ENCODE measurements at places on chromosomes 6 and 20.

GRCh38 chr6:138222901-138223546 is 4.7 kb upstream of the PBOV1 start:
- DNase-seq: no peak

DNA sequence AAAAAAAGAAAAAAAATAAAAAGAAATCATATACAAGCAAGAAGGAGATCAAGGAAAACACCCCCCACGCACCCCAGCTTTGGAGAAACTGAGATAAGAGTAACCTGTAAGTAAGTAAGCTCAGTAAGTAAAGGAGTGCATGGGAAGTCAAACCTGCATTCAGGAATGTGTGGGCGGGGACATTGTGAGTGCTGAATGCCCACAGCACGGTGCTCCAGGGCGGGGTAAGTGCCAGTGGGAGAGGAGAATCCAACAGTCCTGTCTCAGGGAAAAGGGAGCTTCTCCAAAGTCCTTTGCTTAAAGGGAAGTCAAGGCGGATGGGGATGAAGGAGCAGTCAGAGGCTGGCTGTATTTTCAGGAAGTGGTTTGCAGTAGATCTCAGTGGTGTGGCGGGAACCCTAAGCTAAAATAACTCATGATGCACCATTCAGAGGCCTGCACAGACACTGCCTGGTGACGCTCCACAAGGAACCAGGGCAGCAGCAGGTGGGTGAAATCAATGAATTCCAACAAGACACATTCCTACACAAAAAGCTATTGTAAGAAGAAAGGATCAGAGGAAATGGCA is 368.0 kb downstream of the QKI start:
- DNase-seq: no peak

DNA sequence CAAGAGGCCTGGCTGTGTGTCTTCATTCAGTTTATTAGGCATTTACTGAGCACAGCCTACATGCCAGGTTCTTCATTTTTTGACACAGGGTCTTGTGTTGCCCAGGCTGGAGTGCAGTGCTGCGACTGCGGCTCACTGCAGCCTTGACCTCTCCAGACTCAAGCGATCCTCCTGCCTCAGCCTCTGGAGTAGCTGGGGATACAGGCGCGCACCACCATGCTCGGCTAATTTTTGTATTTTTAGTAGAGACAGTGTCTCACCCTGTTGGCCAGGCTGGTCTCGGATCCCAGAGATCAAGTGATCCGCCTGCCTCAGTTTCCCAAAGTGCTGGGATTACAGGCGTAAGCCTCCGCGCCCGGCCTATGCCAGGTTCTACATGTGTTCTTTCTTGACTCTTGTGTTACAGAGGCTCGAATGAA is 601 bp upstream of the ATRN start:
- DNase-seq: no peak

DNA sequence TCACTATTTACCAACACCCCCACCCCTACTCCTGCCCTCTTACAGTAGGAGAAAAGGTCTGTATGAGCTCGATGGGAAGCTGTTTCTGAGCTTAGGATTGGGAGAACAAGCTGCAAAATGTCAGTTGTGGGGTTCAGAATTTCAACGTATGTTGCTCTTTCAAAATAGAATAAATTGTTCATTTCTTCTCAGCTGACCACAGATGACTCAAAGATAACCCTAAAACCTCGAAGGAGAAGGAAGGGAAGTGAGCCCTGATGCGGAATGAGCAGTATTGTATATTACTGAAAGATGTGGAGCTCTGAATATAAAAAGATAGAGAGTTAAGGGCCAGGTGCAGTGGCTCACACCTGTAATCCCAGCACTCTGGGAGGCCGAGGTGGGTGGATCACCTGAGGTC is 35.9 kb upstream of the MYLIP start:
- DNase-seq: no peak

GRCh38 chr6:93819189-93819588 is 399.8 kb upstream of the EPHA7 start:
- no peak for DNase-seq

- DNase-seq: no peak
These were observed 373.5 kb downstream of the TBC1D32 start for GRCh38 chr6:120960761-120961160.

- no peak for DNase-seq
These were observed 45.4 kb upstream of the RPL7L1 start for GRCh38 chr6:42834056-42834455.

DNA sequence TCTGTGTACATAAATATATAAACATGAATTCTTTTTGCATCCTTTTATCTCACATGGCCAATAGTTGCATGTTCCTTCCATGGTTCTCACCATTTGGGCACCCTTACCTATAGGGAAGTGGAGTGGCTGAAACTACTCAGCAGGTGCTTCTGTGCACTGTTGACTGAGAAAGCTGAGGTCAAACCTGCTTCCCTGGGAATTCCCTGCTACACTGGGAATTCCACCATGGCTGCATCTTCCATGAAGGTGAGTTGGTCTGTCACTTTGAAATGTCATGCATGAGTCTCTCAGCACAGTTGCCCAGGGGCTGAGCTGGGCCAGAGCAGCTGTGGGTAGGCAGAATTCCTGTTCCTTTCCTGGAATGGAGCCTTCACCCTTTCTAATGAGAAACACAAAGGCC is 193.8 kb upstream of the PRSS16 start:
- DNase-seq: no peak

GRCh38 chr6:130794738-130795137 is 32.5 kb upstream of the SMLR1 start:
- no peak for DNase-seq

- DNase-seq: no peak
These were observed 112.9 kb downstream of the FOXO3 start for GRCh38 chr6:108673602-108674001.

DNA sequence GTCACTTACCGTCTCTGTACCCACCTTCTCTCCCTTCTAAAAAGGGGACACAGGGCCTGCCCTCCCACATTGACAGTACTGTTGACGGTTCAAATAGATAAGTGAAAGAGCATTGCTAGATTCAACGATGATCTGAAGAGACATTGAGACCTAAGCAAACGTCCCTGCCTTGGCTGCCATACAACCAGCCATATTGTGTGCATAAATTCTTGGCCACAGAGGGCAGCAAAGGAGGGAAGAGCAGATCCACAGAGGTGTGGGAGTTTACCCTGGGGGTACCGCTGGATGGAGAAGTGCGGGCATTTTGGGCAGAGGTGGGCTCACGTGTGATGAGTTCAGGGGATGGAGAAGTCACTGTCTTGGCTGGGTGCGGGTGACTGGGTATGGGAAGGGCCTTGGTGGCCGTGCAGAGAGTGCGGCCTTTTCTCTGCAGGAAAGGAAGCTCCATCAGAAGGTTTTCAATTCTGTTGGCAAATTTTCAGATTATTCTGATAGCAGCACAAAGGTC is 85.6 kb downstream of the POPDC3 start:
- no peak for DNase-seq

- DNase-seq: no peak
These were observed 257.9 kb downstream of the MAFB start for GRCh38 chr20:40431112-40431511.

- DNase-seq: no peak
These were observed 323.3 kb downstream of the BMP2 start for GRCh38 chr20:7090811-7091210.

DNA sequence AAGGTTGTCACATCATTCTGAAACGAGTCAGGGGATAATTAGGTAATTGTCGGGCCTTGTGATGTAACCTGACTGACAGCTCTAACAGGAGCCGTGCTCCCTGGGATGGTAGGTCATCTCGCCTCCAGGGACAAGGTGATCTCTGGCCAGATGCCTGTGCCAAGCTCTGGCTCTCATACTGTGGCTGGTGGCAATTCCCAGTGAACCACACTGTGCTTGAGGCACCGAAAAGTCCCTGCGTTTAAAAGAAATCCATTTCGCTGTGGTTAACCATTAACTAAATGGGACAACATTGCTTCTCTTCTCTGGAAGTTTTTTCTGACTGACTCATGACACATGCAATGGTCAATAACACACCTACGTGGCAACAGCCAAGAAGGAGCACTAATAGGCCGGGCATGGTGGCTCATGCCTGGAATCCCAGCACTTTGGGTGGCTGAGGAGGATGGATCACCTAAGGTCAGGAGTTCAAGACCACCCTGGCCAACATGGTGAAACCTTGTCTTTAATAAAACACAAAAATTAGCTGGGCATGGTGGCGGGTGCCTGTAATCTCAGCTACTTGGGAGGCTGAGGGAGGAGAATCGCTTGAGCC is 669.2 kb downstream of the PRKN start:
- no peak for DNase-seq
